ENCODE measurements at places on chromosomes 7 and 10.
A peak's percentile ranks its signal among the peaks of the same experiment; 100 is the strongest.

GRCh38 chr10:97479939-97480338 is 18.3 kb downstream of the MMS19 start:
- no peak for DNase-seq

DNA sequence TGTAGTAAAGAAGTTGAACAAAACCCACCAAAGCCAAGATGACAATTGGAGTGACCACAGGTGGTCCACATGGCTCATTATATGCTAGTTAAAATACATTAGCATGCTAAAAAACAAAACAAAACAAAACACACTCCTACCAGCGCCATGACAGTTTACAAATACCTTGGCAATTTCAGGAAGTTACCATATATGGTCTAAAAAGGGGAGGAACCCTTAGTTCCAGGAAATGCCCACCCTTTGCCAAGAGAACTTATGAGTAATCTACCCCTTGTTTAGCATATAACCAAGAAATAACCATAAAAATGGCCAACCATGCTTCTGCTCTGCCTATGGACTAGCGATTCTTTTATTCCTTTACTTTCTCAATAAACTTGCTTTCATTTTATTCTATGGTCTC is 979.1 kb upstream of the POT1 start:
- no peak for DNase-seq

DNA sequence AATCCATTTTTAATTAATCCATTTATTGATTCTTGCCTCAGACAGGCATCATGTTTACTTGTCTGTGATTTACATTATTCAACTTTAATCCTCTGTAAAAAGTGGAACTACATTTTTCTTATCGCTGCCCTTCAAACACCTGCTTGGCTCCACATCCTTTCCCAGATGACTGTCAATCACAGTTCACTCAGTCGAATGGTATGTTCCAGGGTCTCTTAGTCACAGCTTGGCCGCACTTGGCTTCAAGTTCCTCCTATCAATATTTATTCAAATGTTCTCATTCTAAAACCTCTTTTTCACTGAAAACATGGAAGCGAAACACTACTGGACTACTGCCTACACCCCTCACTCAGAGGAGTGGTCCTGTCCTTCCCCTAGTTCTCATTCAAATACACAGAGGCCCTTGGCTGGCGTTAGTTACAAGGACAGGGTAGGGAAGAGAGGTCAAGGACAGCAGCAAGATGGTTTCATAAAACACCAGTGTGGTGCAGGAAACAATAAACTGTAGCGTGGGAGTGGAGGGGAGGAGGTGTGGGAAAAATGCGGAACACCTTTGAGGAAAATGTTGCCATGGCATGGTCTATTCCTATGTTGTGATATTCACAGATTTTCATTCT is 143.2 kb downstream of the USP6NL start:
- no peak for DNase-seq

DNA sequence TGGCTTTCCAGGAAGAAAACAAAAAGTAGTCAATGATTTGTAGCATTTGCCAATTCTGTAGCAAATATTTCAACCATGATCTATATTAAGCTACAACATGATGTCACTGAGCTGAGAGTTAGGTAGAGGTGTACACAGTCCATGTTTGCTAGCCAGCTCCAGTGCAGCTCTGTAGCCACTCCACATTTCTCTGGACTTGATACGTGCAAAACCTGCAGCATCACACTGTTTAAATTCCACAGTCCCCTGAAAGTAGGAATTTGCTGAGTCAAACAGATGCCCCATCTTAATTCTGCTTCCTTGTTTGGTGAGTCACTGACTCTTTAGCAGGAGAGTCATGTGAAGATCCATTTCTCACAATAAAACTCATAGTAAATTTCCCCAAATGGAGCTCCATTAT is 89.8 kb upstream of the LRRTM3 start:
- no peak for DNase-seq

GRCh38 chr10:101903827-101904550 is 60.4 kb upstream of the KCNIP2 start:
- no peak for DNase-seq

GRCh38 chr7:98617051-98617959 is at the start of gene NPTX2:
TSS of gene NPTX2 (plus strand) at chr7:98617285. CDS start at chr7:98617462, 177 bp downstream.
- DNase-seq: peak; percentile 83

GRCh38 chr10:52030051-52030790 is 283.9 kb upstream of the DKK1 start:
- no peak for DNase-seq

- DNase-seq: no peak
Measured at GRCh38 chr10:12512332-12513002, 163.1 kb downstream of the CAMK1D start.

GRCh38 chr7:76338298-76339084 is 20.3 kb downstream of the YWHAG start:
- DNase-seq: no peak

- no peak for DNase-seq
Measured at GRCh38 chr7:108403597-108404217, 52.5 kb downstream of the NRCAM start.

- no peak for DNase-seq
Measured at GRCh38 chr10:127374901-127375300, 174.2 kb upstream of the NPS start.

GRCh38 chr7:137069249-137069963 is 201.0 kb downstream of the CHRM2 start:
- no peak for DNase-seq

DNA sequence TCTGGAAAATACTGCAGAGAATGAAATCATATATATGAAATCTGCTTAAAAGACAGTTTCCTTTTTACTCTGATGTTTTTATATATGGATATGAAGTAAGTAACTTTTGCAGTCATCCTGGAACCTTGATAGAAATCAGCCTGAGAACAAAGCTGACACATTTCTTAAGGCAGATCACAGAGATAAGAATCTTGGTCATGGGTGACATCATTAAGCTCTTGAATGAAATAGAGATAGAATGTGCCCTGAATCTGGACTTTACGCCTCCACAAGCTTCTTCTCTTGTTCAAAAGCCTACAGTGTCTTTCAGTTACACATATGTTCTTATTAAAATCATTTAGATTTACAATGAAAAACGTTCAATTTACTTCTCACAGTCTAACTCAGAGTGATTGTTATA is 319.1 kb upstream of the CNTNAP2 start:
- DNase-seq: no peak

- DNase-seq: no peak
Measured at GRCh38 chr7:34900891-34901513, 136.3 kb downstream of the DPY19L1 start.
